Effector memory CD4-positive, alpha-beta T cell (primary cell): ENCODE measurements at places on chromosomes 16 and 17.

DNA sequence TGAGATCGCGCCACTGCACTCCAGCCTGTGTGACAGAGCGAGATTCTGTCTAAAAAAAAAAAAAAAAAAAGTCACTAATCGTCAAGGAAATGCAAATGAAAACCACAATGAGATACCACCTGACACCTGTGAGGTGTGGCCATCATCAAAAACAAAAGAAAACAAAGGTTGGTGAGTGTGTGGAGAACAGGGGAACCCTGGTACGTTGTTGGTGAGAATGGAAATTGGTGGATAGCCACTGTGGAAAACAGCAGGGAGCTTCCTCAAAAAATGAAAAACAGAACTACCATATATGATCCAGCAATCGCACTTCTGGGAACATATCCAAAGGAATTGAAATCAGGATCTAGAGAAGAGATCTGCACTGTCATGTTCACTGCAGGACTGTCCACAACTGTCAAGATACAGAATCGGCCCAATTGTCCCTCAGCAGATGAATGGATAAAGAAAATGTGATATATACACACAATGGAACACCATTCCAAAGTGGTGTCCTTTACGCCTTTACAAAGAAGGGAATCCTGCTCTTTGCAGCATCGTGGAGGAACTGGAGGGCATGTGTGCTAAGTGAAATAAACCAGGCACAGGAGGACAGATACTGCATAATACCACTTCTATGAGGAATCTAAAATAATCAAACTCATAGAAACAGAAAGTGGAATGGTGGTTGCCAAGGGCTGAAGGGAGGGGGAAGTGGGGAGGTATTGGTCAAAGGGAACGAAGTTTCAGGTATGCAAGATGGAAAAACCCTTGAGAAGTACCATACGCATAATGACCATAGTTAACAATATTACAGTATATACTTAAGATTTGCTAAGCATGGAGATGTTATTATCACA lies 63.5 kb upstream of the PLCG2 start:
- DNase-seq: peak; percentile 24

DNA sequence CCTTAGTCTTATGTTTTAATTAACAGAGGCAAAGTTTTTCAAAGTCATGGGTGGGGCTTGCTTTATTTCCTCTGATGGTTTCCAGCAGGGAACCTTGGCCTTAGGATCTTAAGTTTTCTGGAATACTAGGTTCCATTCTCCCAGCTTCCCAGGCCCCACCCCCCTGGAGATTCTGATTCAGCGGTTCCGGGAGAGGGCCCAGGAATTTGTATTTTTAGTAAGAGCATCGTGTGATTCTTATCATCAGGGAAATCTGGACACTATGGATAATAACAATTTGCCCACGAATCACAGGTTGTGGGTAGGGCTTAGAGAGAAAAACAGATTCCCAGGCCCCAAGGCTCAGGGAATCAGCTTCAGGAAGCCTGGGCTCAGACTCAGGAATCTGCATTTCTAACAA lies 263.6 kb downstream of the NTN1 start:
- DNase-seq: no peak

DNA sequence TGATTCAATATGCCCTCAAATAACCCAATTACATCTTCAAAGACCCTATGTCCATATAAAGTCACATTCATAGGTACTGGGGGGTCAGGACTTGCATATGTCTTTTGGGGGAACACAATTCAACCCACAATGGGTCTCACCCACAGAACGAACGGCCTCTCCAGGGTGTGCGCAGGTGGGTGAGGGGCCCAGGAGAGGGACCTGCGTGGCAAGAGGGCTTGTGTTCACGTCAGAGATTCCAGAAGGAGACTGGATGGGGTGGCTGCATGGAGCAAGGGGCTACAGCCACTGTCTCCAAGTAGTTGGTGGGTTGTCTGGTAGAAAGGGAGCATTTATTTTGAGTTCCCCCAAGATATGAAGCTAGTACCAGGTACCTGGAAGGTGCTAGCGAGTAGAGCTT lies 212.2 kb downstream of the SEC14L1 start:
- DNase-seq: no peak

DNA sequence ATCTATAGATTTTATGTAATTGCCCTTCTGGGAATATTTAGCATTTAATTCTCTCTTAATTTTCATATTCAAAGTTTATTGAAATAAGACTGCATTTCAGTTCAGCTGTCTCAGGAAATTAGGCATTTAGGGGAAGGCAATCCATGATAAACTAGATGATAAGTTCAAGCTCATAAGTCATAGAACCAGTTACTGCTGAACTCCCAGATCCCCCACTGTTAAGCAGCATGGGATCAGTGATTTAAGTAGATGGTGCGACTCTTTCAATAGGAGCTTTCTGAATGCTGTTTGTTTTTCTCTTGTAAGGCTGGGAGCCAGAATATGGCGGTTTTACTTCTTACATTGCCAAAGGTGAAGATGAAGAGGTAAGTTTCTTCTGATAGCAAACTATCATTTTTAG lies 23.8 kb downstream of the OGFOD1 start:
- DNase-seq: no peak

- no peak for DNase-seq
Measured at GRCh38 chr16:73670836-73671820, 623.2 kb upstream of the ZFHX3 start.

- DNase-seq: no peak
Measured at GRCh38 chr16:52553322-52553721, 6.4 kb upstream of the TOX3 start.

DNA sequence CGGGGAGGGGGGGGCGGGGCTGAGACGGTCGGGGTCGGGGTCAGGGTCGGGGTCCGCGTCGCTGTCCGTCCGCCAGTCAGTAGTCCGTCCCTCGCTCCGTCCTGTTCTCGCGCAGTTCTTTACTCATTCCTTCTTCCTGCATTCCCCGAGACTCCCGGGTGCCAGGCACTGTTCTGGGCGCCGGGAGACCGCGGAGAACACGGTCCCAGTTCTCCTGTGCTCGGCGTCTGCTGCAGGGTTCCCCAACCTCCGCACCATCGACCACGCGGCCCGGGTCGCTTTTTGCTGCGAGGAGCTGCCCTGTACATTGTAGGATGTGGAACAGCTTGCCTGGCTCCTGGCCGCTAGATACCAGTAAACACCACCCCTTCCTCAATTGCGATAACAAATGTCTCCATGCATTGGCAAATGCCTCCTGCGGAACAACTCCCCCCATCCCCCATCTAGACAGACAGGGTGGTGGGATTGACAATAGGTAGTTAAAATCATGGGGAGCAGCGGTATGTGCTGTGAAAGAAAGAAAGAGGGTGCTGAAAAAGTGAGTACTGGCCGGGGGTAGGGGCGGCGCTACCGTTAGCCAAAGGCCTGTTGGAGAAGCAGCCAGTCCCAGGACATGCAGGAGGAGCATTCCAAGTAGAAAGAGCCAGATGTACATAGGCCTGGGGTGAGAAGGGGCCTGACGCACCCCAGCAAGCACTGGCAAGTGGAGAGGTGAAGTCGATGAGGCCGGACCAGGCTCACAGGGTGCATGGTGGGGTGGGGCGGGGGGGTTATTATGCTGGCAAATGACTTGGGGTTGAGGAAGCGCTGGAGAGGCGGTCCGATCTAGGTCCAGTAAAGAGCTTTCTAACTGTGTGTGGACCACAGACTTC lies 631 bp downstream of the TRAF7 start:
- no peak for DNase-seq

DNA sequence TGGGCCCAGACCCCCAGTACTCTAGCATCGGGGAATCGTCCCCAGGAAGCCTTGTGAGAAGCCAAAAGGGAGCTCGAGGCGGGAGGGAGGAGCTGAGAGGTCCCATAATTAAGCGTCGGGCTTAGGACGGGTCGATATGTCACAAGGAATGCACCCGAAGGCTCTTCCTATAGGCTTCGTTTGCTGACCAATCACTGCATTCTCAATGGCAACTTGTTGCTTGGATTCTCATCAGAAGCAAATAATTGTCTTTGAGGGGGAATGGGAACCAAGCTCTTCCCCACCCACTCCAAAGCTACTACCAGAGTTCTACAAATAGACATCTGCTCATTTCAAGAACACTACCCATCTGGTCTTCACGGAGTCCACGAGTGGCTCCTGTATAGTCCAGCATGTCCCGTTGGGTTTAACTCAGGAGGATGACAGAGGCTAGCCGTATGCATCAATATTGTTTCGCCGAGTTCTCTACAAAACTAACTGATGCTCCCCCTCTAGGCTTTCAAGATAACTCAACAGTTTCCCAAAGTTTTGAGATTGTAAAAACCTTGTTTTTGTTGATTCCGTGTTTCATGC lies 628 bp upstream of the BLMH start:
- no peak for DNase-seq

DNA sequence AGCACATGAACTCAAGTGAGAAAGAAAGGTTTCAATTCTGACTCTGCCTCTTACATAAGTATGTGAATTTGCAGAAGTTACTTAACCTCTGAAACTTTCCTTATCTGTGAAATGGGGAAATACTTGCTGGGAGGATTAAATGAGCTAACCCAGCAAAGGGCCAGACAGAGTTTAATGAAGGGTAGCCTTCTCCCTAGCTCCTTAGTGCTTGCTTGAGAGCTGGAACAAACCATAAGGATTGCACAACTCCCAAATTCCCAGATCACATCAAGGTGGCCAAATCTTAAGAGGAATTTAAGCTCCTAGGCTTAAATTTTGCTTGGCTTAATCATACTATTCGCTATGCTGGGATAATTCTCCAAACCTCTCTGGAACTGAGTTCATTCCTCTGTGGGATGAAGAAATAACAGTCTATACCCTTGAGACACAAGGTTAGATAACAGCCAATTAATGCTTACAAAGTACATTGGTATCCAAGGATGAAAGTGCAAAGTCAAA lies 11.8 kb upstream of the WSB1 start:
- DNase-seq: no peak

- DNase-seq: no peak
Measured at GRCh38 chr16:56324406-56324805, 100.9 kb downstream of the AMFR start.

DNA sequence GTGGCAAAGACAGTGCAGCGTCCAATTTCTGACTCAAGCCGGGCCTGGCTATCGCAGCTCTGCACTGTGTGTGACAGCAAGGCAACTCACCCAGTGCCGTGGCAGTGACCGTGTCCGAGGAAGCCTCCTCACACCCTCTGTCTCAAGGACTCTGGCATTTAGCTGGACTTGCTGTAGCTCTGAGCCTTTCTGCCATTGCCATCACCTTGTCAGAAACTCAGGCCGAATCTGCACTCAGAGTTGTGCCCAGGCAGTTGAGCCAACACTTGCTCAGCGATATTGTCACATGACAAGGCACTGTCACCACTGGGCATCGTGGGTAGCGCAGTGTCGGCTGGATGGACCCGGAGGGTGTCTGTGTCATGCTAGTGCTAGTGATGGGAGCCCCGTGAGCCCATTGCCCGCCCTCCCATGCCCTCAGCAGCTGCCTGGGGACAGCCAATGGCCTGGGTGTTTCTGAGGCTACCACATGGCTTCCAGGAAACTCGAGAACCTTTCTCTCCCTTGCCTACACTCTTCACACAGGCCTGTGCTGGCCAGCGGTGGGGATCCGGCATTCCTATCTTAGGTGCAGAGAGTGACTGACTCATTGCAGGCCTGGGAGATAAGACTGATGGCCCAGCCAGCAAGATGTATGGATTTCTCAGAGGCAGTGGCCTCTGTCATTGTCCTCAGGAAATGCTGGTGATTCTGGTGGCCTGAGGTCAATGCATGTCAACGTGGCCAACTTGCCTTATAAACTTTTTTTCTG lies 22.1 kb upstream of the STH start:
- DNase-seq: no peak

- DNase-seq: no peak
Measured at GRCh38 chr16:75244844-75245758, 6.3 kb downstream of the BCAR1 start.

DNA sequence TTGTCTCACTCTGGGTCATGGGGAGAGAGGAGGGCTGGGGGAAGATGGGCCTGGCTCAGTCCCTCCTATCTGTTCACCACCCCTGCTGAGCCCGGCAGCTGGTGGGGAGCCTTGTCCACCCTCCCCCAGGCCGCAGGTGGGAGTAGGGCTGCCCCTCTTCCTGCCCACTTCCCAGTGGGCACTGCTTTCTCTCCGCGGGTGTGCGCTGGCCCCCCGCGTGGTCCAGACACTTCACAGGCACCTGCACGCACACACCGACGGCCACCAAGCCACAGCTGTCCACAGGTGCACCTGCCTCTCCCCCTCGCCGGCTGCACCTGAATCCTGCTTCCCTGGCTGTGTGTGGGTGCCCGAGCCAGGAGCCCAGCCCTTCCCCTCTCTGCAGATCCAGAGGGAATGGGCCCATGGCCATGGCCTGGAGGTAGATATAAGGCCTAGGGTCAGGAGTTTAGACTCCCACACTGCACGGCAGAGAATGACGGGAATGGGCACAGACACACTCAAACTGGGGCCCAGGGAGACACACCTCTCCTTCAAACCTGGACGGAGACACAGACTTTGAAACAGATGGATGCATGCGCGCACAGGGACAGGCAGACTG lies 2.0 kb downstream of the NHERF2 start:
- DNase-seq: no peak

DNA sequence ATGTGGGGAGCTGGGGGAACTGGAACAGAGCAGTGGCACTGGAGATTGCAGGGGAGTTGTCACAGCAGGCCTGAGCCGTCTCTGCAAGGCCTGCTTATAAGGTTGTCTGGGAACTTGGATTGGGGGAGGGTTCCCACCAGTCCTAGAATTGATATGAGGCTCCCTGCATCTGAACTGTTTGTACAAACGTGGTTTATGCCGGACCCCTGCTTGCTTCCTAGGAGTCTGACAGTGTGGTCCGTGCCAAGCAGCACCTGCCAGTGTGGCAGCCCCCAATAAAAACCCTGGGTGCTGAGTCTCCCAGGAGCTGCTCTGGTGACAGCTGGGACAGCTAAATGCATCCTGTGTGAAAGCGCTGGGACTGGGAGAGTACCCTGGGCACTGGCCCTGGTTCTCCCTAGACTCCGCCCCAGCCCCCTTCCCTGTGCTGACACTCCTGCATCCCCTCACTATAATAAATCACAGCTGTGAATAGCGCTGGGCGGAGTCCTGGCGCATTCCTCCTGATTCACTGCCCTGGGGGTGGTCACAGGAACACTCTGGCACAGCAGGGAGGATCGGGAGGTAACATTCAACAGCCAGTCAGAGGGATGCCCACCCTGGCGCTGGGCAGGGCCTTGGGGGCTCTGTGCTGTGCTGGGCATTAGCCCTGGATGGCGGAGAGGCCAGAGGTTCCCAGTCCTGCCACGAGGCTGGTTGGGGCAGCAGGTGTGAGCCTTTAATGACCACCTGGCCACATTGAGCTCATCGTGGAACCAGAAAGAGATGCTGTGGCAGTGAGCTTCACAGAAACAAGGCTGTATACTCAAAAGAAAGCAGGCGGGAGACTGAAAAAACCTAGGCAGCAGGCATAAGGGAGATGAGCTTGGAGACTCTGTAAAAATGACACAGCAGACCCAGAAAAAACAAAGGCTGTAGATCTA lies 45.6 kb downstream of the RMI2 start:
- no peak for DNase-seq

DNA sequence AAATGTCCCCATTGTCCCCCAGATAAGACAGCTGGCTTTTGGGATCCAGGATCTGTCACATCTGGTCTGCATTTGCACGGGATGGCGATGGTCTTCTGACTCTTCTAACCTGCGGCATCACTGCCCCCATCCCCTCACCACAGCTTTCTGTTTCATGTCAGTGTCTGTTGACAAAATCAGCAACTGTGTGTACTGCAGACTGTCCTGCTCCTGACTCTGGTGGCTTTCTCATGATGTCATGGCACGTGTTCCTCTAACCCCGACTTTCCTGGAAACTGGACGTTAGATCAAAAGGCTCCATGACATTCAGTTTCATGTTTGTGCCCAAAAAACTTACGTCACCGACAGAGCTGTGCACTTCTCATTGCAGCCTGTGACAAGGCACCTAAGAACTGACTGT lies 30.1 kb upstream of the CPNE2 start:
- DNase-seq: no peak
